ENCODE measurements at places on chromosomes 6 and 20. TPM values are rescaled to one million over a fixed set of nuclear protein-coding genes. Genes with fewer than 3 reads are reported as not detected.

OPRM1 gene
- total RNA-seq: not detected

CPNE5 gene
- total RNA-seq: not detected

CST4 gene
- not detected for total RNA-seq

KCNK16 gene
- not detected for total RNA-seq

Measured in placental epithelial cell (primary cell).